ENCODE measurements at places on chromosomes 13 and 19. TPM values are rescaled to one million over a fixed set of nuclear protein-coding genes. Genes with fewer than 3 reads are reported as not detected.

The ZNF471 gene
- total RNA-seq: 1.8 TPM

The CYP2A6 gene
- not detected for total RNA-seq

The PTBP1 gene
- 198 TPM for total RNA-seq

The IL11 gene
- not detected for total RNA-seq

The POSTN gene
- 1,586 TPM for total RNA-seq

The CERS1 gene
- 1.7 TPM for total RNA-seq

The ZNF540 gene
- 0.13 TPM for total RNA-seq

The FGF9 gene
- total RNA-seq: not detected

The KLHL1 gene
- total RNA-seq: not detected

The ESD gene
- total RNA-seq: 90.8 TPM

The APOC4 gene
- not detected for total RNA-seq

The OR1I1 gene
- total RNA-seq: not detected

The RYR1 gene
- 0.26 TPM for total RNA-seq

The ACP5 gene
- total RNA-seq: 1.2 TPM

The RELB gene
- total RNA-seq: 10.7 TPM

The PABPC3 gene
- 0.11 TPM for total RNA-seq

The CEACAM8 gene
- not detected for total RNA-seq

The FKRP gene
- total RNA-seq: 21.3 TPM

The MISP gene
- total RNA-seq: 0.04 TPM

The SPACA4 gene
- not detected for total RNA-seq

The ACP7 gene
- 0.20 TPM for total RNA-seq

The ZNF229 gene
- 15.2 TPM for total RNA-seq

The NRTN gene
- 0.13 TPM for total RNA-seq

The CEACAM4 gene
- not detected for total RNA-seq

Data from pulmonary artery endothelial cell (primary cell).